ENCODE measurements at places on chromosomes 12 and 14. TPM values are rescaled to one million over a fixed set of nuclear protein-coding genes. Genes with fewer than 3 reads are reported as not detected.

DNA sequence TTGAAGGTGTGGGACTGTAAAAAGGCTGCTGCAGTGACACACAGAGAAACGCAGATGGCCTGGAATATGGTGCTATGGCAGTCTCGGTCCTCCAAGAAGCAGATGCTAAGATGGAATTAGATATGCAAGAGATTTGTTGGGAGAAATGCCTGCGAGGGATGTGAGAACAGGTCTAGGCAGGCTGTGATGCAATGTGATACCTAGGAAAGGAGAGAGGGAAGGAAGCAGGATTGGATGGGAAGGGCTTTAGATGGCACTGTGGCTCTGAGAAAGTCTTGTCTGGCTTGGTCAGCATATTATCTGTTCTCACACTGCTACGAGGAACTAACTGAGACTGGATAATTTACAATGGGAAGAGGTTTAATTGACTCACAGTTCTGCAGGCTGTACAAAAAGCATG lies 374.4 kb downstream of the BCAT1 start:
- no peak overlapping the region for H3K27ac ChIP-seq
- no peaks in the 10 kb centered on the region for H3K36me3 ChIP-seq

GRCh38 chr14:55929136-55929535 lies 189.1 kb upstream of the PELI2 start:
- no peak overlapping the region for H3K4me3 ChIP-seq
- no peaks in the 10 kb centered on the region for H3K4me1 ChIP-seq
- H3K27ac ChIP-seq, result no peak overlapping the region
- H3K27me3 ChIP-seq, result peaks cover 7% of the 10 kb centered on the region
- no peaks in the 10 kb centered on the region for H3K36me3 ChIP-seq

- no peak for DNase-seq
- H3K27me3 ChIP-seq, result no peaks in the 10 kb centered on the region
- no peak overlapping the region for H3K27ac ChIP-seq
- H3K4me1 ChIP-seq, result no peaks in the 10 kb centered on the region
- no peak overlapping the region for H3K4me3 ChIP-seq
- no peaks in the 10 kb centered on the region for H3K36me3 ChIP-seq
Measured at GRCh38 chr12:1878214-1878613, 40.2 kb downstream of the CACNA2D4 start.

GRCh38 chr12:94536040-94536965 lies 76.6 kb upstream of the CEP83 start:
- DNase-seq, result no peak
- H3K27me3 ChIP-seq, result peaks cover 6% of the 10 kb centered on the region
- H3K36me3 ChIP-seq, result no peaks in the 10 kb centered on the region
- no peak overlapping the region for H3K4me3 ChIP-seq
- no peaks in the 10 kb centered on the region for H3K4me1 ChIP-seq

DNA sequence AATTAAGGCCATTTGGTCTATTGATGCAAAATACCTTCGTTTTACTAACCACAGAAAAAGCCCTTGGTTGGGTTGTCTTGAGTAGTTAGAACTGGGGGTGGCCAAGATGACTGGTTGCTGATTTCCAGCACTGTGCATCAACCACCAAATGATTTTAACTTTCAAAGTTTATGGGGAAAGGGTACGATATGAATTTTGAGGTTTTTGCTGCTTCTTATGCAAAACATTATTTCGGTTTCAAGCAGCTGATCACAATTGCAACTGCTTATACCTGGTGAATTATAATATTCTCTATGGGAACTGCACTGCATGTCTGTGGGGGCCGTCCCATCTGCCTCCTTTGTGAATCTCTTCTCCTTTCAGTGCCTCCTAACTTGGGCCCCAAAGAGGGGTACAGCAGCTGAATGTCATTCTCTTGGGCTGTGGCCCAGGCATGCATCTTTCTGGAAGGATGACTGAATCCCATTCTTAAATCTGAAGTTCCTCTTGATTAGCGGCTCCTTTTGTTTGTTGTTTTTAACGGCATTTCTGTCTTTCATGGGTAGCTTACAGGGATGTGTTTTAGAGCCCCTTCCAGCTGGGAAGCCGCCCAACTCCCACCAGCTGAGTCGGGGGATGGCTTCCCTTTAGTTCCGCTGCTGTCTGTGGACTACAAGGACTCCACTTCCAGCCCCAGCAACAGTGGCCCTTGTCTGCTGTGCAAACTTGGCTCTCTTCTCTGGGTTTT lies 479.8 kb downstream of the ZFP36L1 start:
- peak; percentile 71 for DNase-seq
- H3K4me1 ChIP-seq, result peaks cover 30% of the 10 kb centered on the region
- peaks cover 3% of the 10 kb centered on the region for H3K36me3 ChIP-seq
- H3K27me3 ChIP-seq, result no peaks in the 10 kb centered on the region
- H3K4me3 ChIP-seq, result no peak overlapping the region
- no peak overlapping the region for H3K27ac ChIP-seq

- no peak for DNase-seq
- H3K4me1 ChIP-seq, result no peaks in the 10 kb centered on the region
- no peaks in the 10 kb centered on the region for H3K36me3 ChIP-seq
- no peaks in the 10 kb centered on the region for H3K27me3 ChIP-seq
- H3K27ac ChIP-seq, result no peak overlapping the region
- H3K4me3 ChIP-seq, result no peak overlapping the region
Measured at GRCh38 chr12:81043979-81044740, 33.7 kb upstream of the ACSS3 start.

DNA sequence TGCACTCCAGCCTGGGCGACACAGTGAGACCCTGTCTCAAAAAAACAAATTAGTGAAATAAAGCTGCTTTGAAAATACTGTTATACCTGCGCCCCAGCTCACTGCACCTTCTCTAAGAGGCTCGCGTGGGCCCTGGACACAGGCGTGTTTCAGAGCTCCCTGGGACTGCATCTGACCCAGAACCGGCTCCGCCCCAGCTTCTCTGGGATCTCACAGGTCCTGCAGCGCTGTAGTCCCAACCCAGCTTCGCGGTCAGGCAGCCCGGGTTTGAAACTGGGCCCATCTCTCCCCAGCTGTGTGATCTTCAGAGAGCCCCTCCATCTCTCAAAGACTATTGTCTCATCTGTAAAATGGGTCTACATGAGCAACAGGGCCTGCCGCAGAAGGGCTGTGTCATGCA lies 7.5 kb downstream of the RIMBP2 start:
- H3K27me3 ChIP-seq, result peaks cover 23% of the 10 kb centered on the region
- no peak overlapping the region for H3K4me3 ChIP-seq
- H3K4me1 ChIP-seq, result no peaks in the 10 kb centered on the region
- DNase-seq, result no peak

- DNase-seq, result no peak
- no peak overlapping the region for H3K4me3 ChIP-seq
- no peaks in the 10 kb centered on the region for H3K27me3 ChIP-seq
- no peaks in the 10 kb centered on the region for H3K36me3 ChIP-seq
- H3K4me1 ChIP-seq, result no peaks in the 10 kb centered on the region
Measured at GRCh38 chr14:62654641-62655040, 390.6 kb downstream of the KCNH5 start.

DNA sequence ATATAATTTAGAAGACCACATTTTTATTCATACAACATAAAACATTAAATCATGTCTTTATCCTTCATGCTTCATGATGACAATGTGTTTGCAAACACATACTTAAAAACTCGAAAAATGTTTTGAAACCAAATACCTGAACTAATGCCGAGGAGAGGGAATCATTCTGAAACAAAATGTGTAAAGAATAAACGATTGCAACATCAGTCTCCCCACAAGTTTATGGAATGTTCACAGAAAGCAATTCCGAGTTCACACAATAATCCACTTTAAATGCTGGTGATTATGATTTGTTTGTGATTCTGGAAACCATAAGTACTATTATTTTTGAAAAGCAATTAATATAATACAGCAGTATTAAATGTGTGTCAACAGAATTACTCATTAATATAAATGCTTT lies 84.5 kb upstream of the PDZRN4 start:
- H3K4me1 ChIP-seq, result no peaks in the 10 kb centered on the region
- H3K4me3 ChIP-seq, result no peak overlapping the region
- DNase-seq, result no peak

- H3K4me1 ChIP-seq, result no peaks in the 10 kb centered on the region
- H3K27ac ChIP-seq, result no peak overlapping the region
- no peaks in the 10 kb centered on the region for H3K36me3 ChIP-seq
- H3K27me3 ChIP-seq, result peaks cover 1% of the 10 kb centered on the region
Measured at GRCh38 chr14:38175658-38176057, 32.0 kb upstream of the SSTR1 start.

GRCh38 chr12:103441437-103442181 lies 54.2 kb downstream of the C12orf42 start:
- peak; percentile 40 for DNase-seq
- H3K36me3 ChIP-seq, result peaks cover 2% of the 10 kb centered on the region
- no peaks in the 10 kb centered on the region for H3K27me3 ChIP-seq

DNA sequence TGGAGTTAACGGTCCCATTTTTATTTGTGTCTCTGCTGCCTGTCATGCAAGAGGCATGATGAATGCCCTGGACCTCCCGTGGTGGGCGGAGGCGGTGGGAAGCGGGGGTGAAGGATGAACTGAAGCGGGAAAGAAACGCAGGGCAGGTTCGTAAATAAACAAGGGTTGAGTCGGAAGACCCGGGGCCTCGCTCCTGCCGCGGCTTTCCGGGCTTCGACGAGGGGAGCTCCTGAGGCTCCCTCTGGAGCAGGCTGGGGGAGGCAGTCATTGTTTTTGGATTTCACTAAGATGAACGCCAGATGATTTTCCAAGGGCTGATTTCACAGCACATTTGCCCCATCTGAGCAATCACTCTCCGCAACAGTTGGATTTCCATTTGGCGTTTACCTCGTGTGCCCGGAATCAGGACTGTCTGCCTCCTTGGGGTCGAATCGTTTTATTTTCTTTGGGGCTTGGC lies 130.2 kb downstream of the SLC38A6 start:
- H3K27ac ChIP-seq, result no peak overlapping the region

DNA sequence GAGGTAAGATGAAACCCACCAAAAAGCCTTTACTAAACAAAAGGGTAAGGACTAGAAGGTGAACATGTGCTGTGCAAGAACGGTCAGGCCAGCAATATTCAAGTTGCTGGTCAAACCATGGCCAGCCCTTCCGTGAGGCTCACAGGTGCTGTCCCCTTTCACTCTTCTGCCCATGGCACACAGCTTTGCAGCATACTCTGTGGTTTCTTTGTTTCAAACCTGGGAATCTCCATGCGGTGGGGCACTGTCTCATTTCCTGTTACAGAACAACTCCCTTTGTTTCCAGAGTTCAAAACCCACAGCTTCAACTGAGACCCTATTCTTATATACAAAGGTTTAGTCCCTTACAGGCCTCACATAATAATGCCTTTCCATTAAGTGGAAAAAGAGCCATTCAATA lies 1.7 kb upstream of the OVCH1 start:
- no peak for DNase-seq
- H3K4me3 ChIP-seq, result no peak overlapping the region
- no peaks in the 10 kb centered on the region for H3K36me3 ChIP-seq
- peaks cover 10% of the 10 kb centered on the region for H3K27me3 ChIP-seq

GRCh38 chr12:100302081-100302480 lies 35.1 kb downstream of the SCYL2 start:
- H3K27me3 ChIP-seq, result no peaks in the 10 kb centered on the region
- DNase-seq, result no peak
- no peak overlapping the region for H3K4me3 ChIP-seq
- no peaks in the 10 kb centered on the region for H3K4me1 ChIP-seq
- peaks cover 79% of the 10 kb centered on the region for H3K36me3 ChIP-seq
- no peak overlapping the region for H3K27ac ChIP-seq

DNA sequence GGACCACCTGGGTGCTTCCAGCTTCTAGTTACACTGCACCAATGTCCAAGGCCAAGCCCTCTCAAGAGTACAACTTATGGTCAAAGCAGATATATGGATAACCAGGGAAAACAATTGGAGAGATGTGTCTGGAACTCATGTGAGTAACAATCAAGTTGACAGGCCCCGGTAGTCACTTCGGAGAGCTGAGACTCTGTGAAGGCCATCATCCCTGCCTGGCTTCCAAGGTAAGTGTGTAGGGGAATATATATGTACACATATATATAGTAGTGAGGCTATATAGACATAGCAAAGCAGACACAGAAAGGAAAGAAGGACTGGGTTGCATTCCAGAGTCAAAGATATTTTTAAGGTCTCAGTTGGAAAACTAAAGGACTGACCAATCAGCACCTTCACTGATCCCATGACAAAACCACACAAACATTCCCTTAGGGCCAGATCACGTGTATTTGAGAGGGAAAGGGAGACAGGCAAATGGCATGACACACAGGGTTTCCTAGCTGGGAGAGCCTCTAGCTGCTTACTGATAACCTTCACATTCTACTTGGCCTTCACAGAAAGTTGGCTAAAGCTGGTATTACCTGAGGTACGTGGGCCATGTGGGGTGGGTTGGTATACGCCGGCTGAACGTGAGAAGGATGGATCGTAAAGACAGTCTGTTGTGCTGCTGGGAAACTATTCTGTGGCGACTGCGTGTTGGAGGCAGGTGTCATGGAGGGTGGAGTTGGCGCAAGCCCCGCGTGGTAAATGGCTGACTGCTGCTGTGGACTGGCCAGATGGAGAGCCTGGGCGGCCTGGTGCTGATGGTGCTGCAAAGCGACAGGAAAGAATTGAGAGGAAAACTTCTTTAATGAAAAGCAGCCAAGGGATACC lies 50.0 kb downstream of the SH2B3 start:
- H3K27ac ChIP-seq, result peak overlapping the region; percentile 44
- peaks cover 11% of the 10 kb centered on the region for H3K4me1 ChIP-seq
- H3K4me3 ChIP-seq, result no peak overlapping the region
- DNase-seq, result no peak
- peaks cover 22% of the 10 kb centered on the region for H3K36me3 ChIP-seq
- no peaks in the 10 kb centered on the region for H3K27me3 ChIP-seq

Gene ASB2
- total RNA-seq, result 24.8 TPM

Gene ABCB9
- 3.8 TPM for total RNA-seq

Gene CRIP1
- 186 TPM for total RNA-seq

Gene TAS2R14
- 0.94 TPM for total RNA-seq

Gene TAS2R31
- total RNA-seq, result 1.6 TPM

Gene TPH2
- total RNA-seq, result not detected

Gene CIROP
- total RNA-seq, result not detected

Gene KRT6B
- total RNA-seq, result not detected

All from activated CD4-positive, alpha-beta T cell treated with anti-CD3 and anti-CD28 coated beads for 36 hours (primary cell).